ENCODE measurements at places on chromosomes 6 and 20. TPM values are rescaled to one million over a fixed set of nuclear protein-coding genes. Genes with fewer than 3 reads are reported as not detected.

ANGPT4 gene
- total RNA-seq, result 0.27 TPM

SAMD3 gene
- total RNA-seq, result 3.6 TPM

C6orf163 gene
- 4.7 TPM for total RNA-seq

LGSN gene
- total RNA-seq, result not detected

CST4 gene
- total RNA-seq, result 7.9 TPM

GSTA3 gene
- 20.2 TPM for total RNA-seq

KIF3B gene
- 22.6 TPM for total RNA-seq

CFB gene
- 32.1 TPM for total RNA-seq

MICB gene
- total RNA-seq, result 5.5 TPM

SRMS gene
- 0.34 TPM for total RNA-seq

VWA7 gene
- total RNA-seq, result 13.0 TPM

- H3K4me1 ChIP-seq, result no peaks in the 10 kb centered on the region
- no peak overlapping the region for H3K27ac ChIP-seq
- no peak for DNase-seq
- no peaks in the 10 kb centered on the region for H3K36me3 ChIP-seq
- H3K27me3 ChIP-seq, result peaks cover 3% of the 10 kb centered on the region
- H3K4me3 ChIP-seq, result no peak overlapping the region
Observed at GRCh38 chr20:62531046-62531838, 55.4 kb upstream of the GATA5 start.

GRCh38 chr6:47237196-47237595 lies 72.5 kb downstream of the TNFRSF21 start:
- no peak overlapping the region for H3K4me3 ChIP-seq
- no peaks in the 10 kb centered on the region for H3K27me3 ChIP-seq
- H3K27ac ChIP-seq, result no peak overlapping the region
- H3K36me3 ChIP-seq, result no peaks in the 10 kb centered on the region
- peaks cover 4% of the 10 kb centered on the region for H3K4me1 ChIP-seq

- peak overlapping the region; percentile 83 for H3K4me3 ChIP-seq
- no peaks in the 10 kb centered on the region for H3K36me3 ChIP-seq
- H3K27ac ChIP-seq, result peak overlapping the region; percentile 90
- H3K4me1 ChIP-seq, result peaks cover 21% of the 10 kb centered on the region
- H3K27me3 ChIP-seq, result no peaks in the 10 kb centered on the region
Observed at GRCh38 chr6:43773980-43774775, 4.2 kb downstream of the VEGFA start.

GRCh38 chr6:82397962-82398692 lies 34.5 kb downstream of the TPBG start:
- no peak overlapping the region for H3K27ac ChIP-seq
- no peaks in the 10 kb centered on the region for H3K36me3 ChIP-seq
- H3K4me1 ChIP-seq, result no peaks in the 10 kb centered on the region
- H3K4me3 ChIP-seq, result no peak overlapping the region
- DNase-seq, result no peak

- H3K4me1 ChIP-seq, result no peaks in the 10 kb centered on the region
- H3K4me3 ChIP-seq, result no peak overlapping the region
- no peak for DNase-seq
- no peaks in the 10 kb centered on the region for H3K27me3 ChIP-seq
- no peaks in the 10 kb centered on the region for H3K36me3 ChIP-seq
Observed at GRCh38 chr6:48973491-48973890, 489.6 kb downstream of the MMUT start.

DNA sequence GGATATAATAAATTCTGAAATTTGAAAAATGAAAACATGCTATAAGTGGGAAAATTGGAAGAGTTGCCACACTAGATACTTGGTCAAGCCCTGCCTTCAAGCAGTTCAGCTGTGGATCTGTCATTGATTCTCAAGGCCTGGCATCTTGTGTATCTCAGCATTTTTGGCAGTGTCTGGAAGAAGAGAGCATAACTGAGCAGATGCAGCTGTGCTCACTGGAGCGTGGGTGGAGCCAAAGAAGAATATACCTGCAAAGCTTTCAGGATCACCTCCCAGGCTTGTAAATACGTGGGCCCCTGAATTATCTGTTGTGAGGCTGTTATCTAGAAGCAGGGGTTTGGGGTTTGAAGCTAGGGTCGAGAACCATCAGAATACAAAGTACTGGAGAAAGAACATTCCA lies 31.3 kb upstream of the CHD6 start:
- no peak overlapping the region for H3K4me3 ChIP-seq
- H3K36me3 ChIP-seq, result no peaks in the 10 kb centered on the region
- peak; percentile 19 for DNase-seq
- H3K27me3 ChIP-seq, result no peaks in the 10 kb centered on the region
- H3K4me1 ChIP-seq, result peaks cover 6% of the 10 kb centered on the region
- peak overlapping the region; percentile 82 for H3K27ac ChIP-seq

DNA sequence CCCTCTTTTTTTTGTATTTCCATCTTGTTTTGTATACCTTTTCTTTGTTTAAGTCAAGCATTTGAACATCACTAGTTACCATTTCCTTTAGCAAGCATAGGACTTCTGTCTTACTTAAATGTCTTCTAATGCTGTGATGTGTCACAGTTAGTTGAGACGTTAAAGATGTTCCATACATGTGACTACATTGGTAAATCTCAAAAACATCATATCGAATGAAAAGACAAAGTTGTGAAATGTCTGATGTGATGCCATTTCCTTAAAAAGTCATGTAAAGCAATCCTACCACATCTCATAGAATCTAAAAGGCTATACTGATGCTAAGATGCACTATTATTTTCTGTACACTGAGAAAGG lies 26.8 kb downstream of the SLC16A10 start:
- no peak overlapping the region for H3K4me3 ChIP-seq
- H3K27me3 ChIP-seq, result no peaks in the 10 kb centered on the region
- no peak for DNase-seq
- H3K4me1 ChIP-seq, result no peaks in the 10 kb centered on the region

GRCh38 chr6:42053601-42054000 lies 3.3 kb downstream of the TAF8 start:
- no peak overlapping the region for H3K4me3 ChIP-seq
- DNase-seq, result no peak
- H3K27ac ChIP-seq, result no peak overlapping the region

DNA sequence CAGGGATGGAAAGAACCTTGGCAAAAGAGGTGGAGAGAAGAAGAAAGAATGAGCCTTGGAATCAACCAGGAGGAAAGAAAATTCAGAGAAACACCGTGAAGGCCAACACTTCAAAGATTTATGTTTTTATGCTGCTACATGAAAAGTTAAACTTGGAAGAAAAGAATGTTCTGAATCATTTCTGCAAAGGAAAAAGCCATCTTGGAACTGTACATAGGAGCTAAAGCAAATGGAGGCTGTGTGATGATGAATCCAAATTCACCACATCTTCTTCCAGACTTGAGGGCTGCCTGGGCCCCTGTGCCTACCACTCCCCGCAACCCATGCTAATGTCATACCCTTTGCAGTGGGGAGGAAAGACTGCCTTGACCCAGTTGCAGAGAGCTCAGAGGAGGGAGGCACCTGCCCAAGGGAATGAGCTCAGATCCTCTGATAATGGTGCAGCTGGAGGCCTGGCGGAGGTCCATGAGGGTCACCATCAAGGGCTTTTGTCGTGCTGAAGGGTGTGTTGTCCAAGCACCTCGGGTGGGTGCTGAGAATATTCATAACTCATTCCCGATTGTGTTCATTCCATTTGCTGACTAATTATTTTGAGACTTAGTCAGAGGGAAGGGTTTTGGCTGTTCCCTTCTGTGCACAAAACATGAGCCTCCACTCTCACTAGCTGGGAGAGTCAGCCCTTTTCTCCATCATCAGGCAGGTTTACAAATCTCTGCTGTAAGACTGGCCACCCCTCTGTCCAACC lies 245.8 kb upstream of the JAG1 start:
- no peaks in the 10 kb centered on the region for H3K27me3 ChIP-seq
- no peak overlapping the region for H3K4me3 ChIP-seq
- no peak overlapping the region for H3K27ac ChIP-seq
- H3K4me1 ChIP-seq, result no peaks in the 10 kb centered on the region

- no peak overlapping the region for H3K27ac ChIP-seq
- no peaks in the 10 kb centered on the region for H3K36me3 ChIP-seq
- H3K27me3 ChIP-seq, result no peaks in the 10 kb centered on the region
Observed at GRCh38 chr20:40508821-40509220, 180.2 kb downstream of the MAFB start.

DNA sequence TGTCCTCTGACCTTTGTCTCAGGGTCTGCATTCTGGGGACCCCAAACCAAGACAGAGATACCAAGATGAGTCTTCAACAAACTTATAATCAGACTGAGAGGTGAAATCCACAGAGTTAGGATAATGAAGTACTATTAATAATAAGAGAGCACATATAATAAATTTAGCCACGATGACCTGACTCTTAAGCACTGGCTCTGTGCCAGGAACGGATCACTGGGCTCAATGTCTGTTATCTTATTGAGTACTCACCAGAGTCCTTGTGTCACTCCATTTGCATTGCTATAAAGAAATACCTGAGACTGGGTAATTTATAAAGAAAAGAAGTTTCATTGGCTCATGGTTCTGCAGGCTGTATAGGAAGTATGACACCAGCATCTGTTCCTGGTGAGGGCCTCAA lies 18.9 kb upstream of the ITPR3 start:
- no peaks in the 10 kb centered on the region for H3K36me3 ChIP-seq
- no peak for DNase-seq
- H3K4me3 ChIP-seq, result no peak overlapping the region
- no peaks in the 10 kb centered on the region for H3K4me1 ChIP-seq

GRCh38 chr6:35490821-35491557 lies 5.9 kb downstream of the TEAD3 start:
- H3K4me1 ChIP-seq, result peaks cover 61% of the 10 kb centered on the region
- H3K36me3 ChIP-seq, result no peaks in the 10 kb centered on the region
- no peak for DNase-seq
- no peaks in the 10 kb centered on the region for H3K27me3 ChIP-seq
- H3K27ac ChIP-seq, result peak overlapping the region; percentile 98

DNA sequence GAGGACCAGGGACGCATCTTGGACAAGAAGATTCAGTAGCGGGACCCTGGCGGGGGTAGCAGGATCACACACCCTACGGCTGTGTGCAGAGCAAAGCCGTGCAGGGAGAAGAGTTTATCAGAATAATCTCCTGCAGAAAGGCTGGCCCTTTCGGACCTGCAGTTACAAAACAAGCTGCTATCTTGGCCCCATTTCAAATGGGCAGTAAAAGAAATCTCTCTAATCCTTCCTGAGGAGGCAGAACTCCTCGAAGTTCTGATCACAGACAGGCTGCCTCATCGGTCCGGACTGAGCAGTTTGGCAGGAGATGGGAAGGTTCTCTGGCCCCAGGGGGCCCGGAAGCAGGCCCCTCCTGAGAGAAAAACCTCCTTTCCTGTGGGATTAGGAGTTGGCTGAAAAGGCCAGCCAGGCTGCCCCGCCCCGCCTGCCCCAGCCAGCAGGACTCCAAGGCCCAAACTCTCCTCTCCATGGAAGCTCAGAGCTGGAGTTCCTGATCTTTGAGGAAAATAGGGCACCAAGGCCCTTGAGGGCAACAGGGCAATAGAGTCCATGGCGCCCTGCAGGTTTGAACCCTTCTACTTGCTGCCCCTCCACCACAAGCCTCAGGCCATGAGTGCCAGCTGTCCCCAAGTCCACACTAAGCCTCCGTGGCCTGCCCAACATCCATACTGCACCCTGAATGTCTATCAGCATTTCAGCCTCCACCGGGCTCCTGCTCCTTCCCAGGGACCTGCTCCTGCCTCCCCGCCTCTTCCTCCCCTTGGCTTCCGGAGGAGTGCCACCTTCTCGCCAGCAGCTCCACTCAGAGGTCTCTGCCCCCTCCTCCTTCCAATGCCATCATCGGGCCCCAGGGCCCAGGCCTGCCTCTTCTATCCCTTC lies 141.3 kb downstream of the PREX1 start:
- peaks cover 24% of the 10 kb centered on the region for H3K4me1 ChIP-seq
- no peaks in the 10 kb centered on the region for H3K36me3 ChIP-seq
- peak overlapping the region; percentile 31 for H3K27ac ChIP-seq
- H3K27me3 ChIP-seq, result no peaks in the 10 kb centered on the region

- no peak overlapping the region for H3K4me3 ChIP-seq
- no peaks in the 10 kb centered on the region for H3K27me3 ChIP-seq
- no peaks in the 10 kb centered on the region for H3K4me1 ChIP-seq
- no peak overlapping the region for H3K27ac ChIP-seq
- DNase-seq, result no peak
- no peaks in the 10 kb centered on the region for H3K36me3 ChIP-seq
Observed at GRCh38 chr20:5400164-5400762, 83.5 kb upstream of the PROKR2 start.

DNA sequence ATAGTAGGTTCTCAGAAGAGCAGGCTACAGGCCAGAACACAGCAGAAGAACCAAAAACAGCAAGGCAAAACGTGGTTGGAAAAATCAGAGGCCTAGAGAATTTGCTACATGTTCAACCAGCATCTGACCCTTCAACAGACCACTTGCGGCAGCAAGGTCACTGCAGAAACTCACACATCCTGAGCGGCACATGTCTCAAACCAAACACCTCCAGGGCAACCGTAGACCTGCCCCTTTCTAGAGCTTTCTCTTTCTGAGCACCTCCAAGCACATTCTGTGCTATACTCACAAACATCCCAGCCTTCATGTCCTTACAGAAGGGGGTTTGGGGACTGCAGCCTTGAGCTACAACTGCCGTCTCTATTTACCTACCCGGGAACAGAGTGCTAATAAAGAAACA lies 52.6 kb downstream of the GFOD1 start:
- DNase-seq, result no peak
- H3K36me3 ChIP-seq, result no peaks in the 10 kb centered on the region
- H3K27ac ChIP-seq, result no peak overlapping the region
- H3K4me3 ChIP-seq, result no peak overlapping the region
- no peaks in the 10 kb centered on the region for H3K27me3 ChIP-seq

GRCh38 chr6:126385536-126385935 lies 45.6 kb downstream of the CENPW start:
- H3K27me3 ChIP-seq, result no peaks in the 10 kb centered on the region
- no peaks in the 10 kb centered on the region for H3K4me1 ChIP-seq
- no peak overlapping the region for H3K4me3 ChIP-seq
- no peak overlapping the region for H3K27ac ChIP-seq

DNA sequence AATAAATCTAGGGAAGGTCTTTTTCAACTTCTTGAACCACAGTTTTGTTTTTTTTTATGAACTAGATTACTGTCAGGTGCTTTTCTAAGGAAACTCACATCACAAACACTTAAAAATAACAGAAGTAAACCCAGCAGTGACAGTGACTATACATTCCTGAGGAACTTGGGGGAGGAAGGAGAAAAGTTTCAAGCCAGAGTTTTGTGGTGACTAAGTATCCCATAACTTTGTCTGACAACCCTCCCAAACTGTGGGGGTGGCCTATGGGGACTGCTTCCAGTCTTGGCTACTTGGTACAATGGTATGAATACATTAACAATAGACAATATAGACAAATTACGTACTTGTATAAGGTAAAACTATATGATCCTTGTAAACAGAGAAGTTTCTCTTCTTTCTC lies 202.5 kb upstream of the MAN1A1 start:
- DNase-seq, result no peak
- H3K27me3 ChIP-seq, result no peaks in the 10 kb centered on the region
- H3K4me3 ChIP-seq, result no peak overlapping the region
- H3K36me3 ChIP-seq, result no peaks in the 10 kb centered on the region

DNA sequence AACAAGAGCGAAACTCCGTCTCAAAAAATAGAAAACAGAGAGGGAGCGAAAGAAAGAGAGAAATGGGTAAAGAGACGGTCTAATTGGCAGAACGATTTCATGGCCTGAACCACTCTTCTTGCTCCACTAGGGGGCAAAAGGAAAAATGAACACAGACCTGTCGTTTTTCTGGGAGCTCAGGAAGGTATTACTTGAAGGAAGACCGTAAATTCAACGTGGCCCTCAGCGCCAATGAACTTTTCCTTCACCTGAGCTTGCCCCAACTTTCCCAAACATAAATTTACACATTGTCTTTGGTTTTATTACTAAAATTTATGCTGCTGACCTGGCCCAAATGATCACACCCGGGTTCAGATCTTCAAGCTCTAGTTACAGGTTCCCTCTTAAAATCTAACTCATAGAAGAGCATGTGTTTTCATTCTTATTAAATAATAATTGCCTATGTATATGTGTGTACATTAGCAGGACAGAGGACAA lies 67.3 kb downstream of the ATP9A start:
- H3K36me3 ChIP-seq, result no peaks in the 10 kb centered on the region
- DNase-seq, result peak; percentile 42
- H3K4me1 ChIP-seq, result peaks cover 11% of the 10 kb centered on the region
- H3K27ac ChIP-seq, result no peak overlapping the region
- no peak overlapping the region for H3K4me3 ChIP-seq

All from prostate gland (tissue), 2 donors.